Activated CD4-positive, alpha-beta T cell treated with anti-CD3 and anti-CD28 coated beads for 24 hours (primary cell): ENCODE measurements at places on chromosomes 4 and X.

GRCh38 chrX:48897157-48897624, 377 bp downstream of the TIMM17B start:
- DNase-seq = peak; percentile 43

GRCh38 chr4:138305050-138305449, 62.9 kb upstream of the SLC7A11 start:
- DNase-seq = no peak

DNA sequence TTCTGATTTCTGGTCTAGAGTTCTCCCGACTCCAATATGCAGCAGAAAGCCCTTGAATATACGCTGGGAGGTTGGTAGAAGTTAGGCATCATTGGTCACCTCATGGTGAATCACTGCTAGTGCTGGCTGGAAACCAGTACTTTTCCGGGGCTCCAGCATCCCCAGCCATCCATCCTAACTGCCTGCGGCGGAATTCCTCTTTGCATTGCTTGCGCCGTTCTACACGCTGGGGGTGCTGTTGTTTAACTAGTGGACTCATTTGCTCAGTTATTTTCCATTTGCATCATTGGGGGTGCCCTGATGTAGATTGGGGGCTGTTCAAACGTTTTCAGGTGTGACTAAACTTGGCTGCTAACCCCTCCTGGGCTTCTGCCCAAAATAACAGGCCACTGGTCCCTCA, 23.3 kb upstream of the GPR50 start:
- no peak for DNase-seq

DNA sequence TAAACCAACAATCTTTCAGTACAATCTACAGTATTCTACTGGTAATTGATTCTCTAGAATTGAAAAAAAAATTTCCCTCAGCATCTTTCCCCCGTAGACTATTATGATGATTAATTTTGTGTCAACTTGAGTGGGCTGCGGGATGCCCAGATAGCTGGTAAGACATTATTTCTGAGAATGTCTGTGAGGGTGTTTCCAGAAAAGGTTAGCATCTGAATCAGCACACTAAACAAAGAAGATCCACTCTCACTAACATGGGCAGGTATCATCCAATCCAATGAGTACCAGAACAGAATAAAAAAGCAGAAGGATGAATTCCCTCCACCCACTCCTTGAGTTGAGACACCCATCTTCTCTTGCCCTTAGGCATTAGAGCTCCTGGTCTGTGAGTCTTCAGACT, 186.1 kb upstream of the MAB21L2 start:
- no peak for DNase-seq

DNA sequence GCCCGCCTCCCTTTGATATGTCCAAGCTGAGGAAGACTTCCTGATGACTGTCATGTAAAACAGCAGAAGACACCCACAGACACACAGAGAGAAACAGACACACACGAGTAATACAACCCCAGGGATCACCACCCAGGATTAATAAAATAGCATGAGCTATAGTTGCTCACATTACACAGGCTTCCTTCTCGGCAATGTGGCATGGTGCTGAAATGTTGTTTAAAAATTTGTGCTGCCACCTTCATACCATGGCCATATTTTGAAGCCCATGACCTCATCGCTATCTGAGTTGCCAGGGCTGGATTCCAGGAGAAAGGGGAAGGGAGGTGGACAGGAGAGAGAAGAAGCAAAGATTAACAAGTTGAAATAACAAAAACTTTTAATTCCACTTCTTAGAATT, 111.7 kb downstream of the SYNPO2 start:
- DNase-seq = no peak

DNA sequence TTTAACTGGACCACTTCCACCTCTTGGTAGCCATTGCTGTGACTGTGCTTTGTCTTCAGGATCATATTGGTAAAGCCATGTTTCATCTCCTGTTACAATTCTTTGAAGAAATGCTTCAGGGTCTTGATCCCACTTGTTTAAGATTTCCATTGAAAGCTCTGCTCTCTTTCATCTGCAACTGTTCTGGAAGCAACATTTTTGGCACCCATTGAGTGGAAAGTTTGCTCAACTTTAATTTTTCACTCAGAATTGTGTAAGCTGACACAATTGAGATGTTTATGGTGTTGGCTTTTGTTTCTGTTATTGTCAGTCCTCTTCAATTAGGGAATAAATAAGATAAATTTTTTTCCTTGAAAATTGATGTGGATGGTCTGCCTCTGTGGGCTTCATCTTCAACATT, 237.4 kb downstream of the MAPK10 start:
- DNase-seq = no peak

GRCh38 chr4:176273736-176274135, 4.7 kb upstream of the ASB5 start:
- no peak for DNase-seq

GRCh38 chrX:79477691-79478090, 110.6 kb upstream of the ITM2A start:
- no peak for DNase-seq

GRCh38 chr4:16537926-16538325, 311.7 kb upstream of the TAPT1 start:
- DNase-seq = no peak

GRCh38 chr4:77158487-77158861, 1.5 kb downstream of the CCNG2 start:
- DNase-seq = no peak

DNA sequence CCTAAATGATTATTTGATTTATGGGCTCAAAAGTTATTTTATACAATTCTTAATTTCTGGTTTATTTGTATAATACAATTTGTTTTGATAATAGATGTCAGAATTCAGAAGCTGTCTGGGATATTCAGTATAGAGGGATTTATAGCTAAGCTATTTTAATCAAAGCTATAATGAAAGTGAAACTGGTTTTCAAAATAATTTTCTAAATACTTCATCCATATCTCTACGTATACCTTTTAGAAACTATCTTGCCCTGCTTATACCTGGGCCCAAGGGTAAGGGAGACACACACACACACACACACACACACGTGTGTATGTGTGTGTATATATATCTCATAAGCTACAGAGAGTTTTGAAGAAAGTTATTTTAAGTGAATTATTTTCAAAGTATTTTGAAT, 2.9 kb downstream of the TMEM131L start:
- DNase-seq = no peak

GRCh38 chr4:37573566-37573965, 112.6 kb downstream of the RELL1 start:
- DNase-seq = no peak

GRCh38 chrX:118974088-118974907, at the start of gene LONRF3:
LONRF3 (plus strand) TSS chrX:118974618; CDS start chrX:118974781, 163 bp downstream.
- no peak for DNase-seq

DNA sequence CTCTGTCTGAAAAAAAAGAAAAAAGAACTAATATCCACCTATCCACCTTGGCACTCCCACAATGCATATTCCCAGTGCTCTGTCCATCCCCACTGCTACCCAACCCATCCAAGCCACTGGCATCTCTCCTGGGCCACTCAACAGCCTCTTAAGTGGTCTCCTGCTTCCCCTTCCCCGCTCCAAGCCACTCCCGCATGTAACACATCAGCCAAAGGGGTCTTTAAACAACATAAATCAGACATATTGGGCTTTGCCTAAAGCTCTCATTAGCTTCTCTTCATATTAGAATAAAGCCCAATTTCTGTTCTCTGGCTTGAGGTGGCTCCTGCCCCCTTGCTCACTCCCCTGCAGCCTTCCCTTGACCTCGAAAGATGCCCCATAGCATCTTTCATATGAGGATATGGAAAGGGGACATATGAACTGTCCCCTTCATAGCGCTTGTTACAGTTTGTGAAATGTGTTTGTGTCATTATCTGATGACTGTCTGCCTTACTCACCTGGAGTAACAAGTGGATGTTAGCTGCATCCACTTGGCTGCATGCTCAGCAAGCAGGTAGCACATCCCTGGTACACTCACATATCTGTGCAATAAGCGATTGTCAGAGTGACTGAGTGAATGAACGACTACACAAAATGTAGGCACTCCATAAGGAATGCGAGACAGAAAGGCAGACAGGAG, 3.1 kb downstream of the BLOC1S4 start:
- DNase-seq = no peak

DNA sequence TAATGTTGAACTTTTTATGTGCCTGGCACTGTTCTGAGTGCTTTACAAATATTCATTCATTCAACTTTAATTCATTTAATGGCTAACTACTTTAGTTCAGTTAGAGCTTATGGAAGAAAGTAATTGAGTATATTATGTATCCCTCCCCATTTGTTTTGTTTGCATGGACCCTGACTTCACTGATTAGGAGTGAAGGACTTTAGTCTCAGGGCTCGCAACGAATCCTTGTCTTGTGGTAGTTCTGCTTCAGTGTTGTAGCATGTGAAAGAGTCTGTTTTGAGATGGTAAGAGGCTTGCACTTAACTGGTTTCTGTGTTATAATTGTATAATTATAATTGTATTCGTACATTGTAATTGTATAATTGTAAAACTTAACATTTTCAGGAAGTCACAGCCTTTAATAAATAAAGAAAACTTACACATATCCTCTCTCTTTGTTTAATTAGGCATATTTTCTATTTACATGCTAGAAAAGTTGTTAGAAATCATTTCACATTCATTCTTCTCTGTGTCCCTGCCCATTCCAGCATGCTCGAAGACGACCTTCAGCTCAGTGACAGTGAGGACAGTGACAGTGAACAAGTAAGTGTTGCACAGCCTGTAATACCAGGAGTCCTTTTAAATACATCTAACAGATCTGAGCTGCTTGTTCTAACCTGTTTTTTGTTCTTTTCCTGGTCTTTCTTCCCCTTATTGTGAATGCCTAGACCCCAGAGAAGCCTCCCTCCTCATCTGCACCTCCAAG, 115.1 kb downstream of the KLHL8 start:
- no peak for DNase-seq

DNA sequence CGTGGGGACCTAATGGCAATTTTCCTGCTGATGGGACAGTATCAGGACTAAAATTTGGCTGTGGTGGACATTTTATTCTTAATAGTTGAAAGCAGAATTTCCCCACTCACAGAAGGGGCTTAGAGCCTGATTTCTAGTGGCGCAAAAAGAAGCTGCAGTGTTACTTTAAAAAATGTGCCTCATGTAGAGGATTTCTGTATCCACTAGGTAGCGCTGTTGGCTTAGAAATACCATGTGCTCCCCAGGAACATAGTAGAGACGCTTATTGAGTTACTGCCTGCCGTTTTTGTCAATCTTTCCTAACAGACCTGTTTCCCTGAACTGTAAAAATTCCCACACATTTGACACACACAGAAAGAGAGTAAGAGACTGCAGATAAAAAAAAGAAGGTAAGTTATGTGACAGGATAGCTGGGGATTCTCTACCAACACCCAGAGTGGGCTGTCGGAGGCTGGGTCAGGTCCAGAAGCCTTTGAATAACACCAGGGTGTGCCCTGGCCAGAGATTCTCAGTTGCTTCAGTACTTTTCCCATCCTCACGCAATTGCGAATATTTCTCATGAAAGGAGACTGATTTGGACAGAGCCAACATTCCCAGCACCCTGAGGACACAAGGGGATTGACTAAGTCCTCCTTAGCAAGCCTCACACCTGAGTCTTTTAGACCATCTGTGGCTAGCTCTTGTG, 88.4 kb downstream of the ZXDA start:
- no peak for DNase-seq

- no peak for DNase-seq
Observed at GRCh38 chr4:82394896-82395295, 21.1 kb upstream of the HNRNPD start.

DNA sequence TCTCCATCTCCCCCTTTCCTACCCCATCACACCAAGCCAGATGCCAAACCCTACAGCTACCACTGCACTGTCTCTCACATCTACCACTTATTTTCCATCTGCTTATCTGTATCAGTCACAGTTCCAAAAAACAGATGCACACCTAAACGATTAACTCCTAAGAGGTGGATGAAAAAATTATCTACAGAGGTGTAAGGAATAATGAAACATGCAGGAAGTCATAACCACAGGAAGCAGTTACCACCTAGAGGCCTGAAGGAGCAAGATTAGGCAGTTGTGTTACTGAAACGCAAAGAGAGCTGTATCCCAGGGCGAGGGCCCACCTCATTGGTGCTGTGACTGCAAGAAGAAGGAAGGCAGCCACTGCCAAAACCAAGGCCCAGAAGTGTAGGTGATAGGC, 87.8 kb upstream of the FAM241A start:
- DNase-seq = no peak

DNA sequence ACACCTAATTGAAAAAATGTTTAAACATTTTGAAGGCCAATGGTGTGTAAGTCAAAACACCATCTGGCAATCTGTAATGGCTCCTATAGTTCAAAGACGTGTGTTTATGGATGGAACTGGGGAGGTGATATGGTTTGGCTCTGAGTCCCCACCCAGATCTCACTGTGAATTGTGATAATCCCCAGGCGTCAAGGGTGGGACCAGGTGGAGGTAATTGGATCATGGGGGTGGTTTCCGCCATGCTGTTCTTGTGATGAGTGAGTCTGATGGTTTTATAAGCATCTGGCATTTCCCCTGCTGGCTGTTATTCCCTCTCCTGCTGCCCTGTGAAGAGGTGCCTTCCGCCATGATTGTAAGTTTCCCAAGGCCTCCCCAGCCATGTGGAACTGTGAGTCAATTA, 52.2 kb downstream of the ADRA2C start:
- DNase-seq = no peak

- no peak for DNase-seq
Observed at GRCh38 chrX:46961097-46961496, 48.9 kb downstream of the JADE3 start.

GRCh38 chrX:78105944-78106650, 2.0 kb downstream of the PGK1 start:
- no peak for DNase-seq

DNA sequence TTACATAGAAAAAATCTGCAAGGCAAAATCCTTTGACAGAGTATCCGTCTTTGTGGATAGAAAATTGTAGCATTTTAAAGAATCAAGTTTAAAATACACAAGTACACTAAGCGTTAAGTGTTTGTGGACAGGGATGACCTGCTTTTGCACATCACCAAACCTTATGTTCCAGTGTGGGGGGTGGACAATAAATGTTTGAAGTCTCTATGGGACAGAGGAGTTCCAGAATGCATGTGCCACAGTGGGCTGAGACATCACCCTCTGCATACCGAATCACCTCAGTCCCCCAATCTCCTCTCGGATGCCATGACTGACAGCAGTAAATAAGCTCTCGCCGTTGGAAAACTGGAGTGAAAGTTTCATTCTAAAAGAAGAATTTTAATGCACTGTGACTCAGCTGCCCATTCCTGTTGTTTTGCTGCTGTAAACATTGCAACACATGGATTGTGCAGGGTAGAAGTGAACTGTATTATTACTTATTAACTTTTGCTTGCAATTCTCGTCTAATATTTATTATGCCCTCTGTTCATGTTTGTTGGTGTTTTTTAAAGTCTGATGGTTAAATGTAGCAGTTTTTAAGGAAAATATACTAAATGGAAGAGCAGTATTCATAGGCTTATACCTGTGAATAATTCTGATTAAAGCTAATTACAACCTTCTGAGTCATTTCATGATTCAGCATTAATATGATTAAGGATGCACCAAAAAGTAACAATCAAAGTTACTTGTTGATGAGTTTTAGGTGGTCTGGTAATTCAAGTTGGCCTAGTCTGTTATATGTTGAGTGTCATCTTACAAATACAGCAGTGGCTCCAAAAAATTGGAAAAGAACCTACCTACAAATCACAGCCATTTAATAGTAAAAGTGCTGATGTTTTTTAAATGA, 24.0 kb downstream of the CDKN2AIP start:
- no peak for DNase-seq

DNA sequence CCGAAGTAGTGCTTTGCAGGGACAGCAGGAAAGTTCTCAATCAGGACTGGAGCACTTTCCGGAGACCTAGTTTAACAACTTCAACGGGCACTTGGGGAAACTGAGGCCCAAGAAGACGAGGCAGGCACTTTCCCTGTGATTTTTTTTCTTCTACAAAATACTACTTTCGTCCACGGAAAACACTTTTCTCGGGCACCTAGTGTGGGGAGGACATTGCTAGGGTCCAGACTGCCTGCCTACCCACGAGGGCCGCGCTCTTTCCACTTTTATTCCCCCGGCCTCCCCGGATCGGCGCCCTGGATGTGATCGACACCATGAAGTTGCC, 125.4 kb upstream of the CXorf66 start:
- no peak for DNase-seq
